Liver (tissue), 10 donors: ENCODE measurements at places on chromosomes 2 and 18.

DNA sequence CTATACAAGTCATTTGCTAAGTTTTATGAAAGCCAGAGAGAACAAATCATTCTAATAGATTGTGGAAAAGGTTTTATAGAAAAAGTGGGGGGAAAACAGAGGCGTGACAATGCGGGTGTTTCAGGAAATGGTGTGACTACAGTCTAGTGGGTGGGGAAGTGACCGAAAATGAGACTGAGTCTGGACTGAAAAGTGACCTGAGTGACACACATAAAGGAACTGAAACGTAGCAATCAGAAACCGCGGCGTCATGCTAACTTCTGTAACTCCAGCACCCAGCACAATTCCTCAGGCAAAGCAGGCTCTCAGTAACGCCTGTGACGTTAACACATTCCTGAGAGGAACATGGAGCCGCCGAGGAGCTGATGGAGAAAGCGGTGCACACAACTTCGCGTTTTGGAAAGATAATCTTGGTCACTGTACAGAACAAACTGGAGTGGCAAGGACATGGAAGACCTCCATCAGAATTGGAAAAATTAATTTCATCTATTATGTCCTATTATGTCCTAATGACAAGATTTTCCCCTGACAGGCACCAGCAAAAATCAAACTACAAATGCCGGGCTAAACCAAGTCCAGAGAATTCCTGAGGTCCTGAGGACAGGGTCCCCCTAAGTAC is 1.4 kb upstream of the CD226 start:
- no peak for DNase-seq

DNA sequence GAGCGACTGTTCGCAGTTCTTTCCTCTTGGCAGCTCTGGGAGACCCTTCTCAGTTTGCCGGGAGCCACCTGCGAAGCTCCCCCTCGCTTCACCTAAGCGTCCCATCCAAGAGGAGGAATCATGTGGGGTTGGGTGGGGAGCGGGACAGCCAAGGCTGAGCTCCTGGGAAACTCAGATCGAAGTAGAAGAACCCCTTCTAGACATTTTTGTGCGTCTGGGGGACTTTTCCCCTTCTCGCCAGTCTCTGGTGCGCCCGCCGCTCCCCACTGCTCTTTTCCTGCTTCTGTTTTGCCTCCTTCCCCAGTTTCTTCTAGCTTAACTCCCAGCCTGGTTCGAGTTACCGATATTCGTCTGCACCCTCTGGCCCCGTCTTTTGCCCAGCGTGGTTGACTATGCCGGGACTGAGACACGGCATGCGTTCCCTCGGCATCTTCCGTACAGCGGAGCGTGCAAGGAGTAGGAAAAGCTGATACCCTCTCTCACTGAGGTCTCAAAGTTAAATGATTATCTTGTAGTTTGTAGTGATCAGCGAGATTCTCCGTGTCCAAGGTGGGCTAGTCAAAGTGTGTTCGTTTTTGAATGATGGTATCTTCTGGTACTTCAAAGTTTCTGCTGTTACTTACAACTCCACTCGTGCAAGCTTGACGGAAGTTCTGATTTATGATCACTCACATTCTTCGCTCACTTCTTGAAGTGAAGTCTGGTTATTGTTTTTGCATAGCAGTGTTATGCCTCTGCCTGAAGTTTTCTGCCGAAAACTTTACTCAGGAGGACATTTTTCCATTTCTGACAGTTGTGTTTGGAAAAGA is 664 bp downstream of the CAMKMT start:
- peak; percentile 50 for DNase-seq

- DNase-seq: no peak
Measured at GRCh38 chr2:177332026-177332991, 60.3 kb upstream of the AGPS start.

GRCh38 chr2:97931118-97931857 is 64.5 kb downstream of the TMEM131 start:
- DNase-seq: no peak

DNA sequence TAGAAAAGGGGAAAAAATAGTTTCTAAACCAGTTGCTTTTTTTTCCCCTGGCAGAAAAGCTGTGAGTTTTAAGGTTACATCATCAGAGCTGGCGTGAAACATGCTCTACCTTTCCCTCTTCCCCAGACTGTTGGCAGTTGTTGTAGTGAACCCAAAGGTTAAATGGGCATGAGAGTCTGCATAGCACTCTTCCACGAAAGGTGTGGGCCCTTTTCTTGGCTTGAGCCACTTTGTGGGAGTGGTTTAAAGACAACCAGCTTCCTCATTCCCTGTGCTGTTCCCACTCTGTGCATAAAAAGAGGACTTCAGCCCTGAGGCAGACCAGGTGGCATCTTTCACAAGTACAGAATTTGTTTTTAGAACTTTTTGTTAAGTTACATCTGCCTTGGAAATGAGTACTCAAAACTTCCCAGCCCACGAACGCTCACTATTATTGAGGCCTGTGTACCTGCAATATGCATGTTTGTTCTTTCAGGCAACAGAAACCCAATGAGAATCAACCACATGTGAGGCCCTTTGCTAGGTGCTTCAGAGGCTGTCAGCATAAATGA is 243.8 kb downstream of the BABAM2 start:
- DNase-seq: no peak

- DNase-seq: no peak
Measured at GRCh38 chr2:200795028-200795440, 16.7 kb upstream of the BZW1 start.

DNA sequence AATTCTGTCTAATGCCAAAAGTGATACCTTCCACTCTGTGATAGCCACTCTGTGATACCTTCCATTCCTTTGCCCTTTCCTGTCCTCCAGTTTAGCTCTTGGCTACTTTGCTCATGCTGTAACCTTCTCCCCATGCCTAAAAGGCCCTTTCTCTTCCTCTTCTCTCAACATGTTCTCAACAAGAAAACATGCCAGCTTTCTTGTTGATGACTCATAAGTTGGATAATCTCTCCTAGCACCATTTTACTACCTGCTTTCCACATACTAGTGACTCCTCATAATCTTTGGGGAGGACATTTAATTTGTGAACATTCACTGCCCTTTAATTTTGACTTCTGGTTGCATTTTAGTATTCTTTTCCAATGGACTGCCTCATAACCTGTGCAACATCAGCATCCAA is 55.9 kb upstream of the NT5C1B start:
- no peak for DNase-seq

GRCh38 chr2:215500466-215500865 is 64.6 kb upstream of the FN1 start:
- DNase-seq: no peak

- no peak for DNase-seq
Measured at GRCh38 chr18:61845197-61845596, 47.6 kb downstream of the RNF152 start.

DNA sequence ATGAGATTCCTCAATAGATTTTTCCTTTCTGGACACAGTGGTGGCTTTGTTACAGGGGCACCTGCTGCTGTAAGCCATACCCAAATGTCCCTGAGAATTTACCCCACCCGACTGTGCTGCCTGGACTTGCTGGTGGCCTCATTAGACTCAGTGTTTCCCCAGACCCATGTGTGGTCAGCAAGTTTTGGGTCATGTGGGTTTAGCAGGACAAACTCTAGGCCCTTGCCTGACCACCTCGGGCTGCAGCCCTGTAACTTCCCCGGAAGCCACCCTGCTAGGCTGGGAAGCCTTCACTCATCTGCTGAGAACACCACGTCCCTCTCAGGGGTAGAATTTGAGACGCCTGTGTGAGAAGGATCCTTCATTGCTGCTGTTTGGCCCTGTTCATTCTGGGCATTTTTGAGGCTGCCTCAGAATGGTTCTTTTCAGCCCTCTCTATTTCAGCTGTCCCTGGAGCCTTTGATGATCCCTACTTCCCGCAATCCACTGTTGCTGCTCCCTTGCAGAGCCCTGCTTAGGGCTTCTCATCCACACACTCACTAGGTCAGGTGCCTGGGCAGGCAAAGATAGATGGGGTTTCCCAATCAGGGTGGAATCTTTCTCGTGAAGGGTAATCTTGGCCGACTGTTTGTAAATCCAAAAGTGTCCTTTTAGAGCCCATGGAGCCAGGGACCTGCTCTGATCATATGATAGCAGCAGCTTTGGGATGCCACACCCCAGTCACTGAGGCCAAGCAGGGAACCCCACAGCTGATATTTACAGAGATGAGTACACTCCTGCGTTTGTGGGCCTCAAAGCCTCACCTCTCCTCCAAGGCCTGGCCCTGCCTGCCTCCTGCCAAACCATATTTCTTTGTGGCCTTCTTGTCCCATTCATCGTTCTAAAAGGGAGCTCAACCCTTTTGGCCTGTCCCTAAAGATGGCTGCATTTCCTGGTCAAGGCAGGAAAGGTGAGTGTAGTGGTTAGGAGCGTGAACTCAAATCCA is 6.7 kb downstream of the EHD3 start:
- peak; percentile 32 for DNase-seq

DNA sequence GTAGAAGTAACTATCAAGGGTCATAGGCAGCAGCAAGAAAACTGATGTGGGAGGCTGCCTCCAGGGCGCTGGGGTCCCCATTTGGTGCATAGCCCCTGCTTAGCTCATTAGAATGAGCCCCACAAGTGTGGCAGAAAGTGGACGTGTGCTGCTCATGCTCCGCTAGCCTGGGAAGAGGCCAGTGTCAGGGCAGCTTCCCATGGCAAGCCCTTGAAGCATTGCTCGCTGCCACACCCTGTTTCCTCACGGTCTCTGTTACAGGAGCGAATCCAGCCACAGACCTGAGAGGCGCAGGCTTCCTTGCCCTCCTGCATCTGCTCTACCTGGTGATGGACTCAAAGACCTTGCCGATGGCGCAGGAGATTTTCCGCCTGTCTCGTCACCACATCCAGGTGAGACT is 22.5 kb downstream of the ELMOD3 start:
- DNase-seq: no peak

DNA sequence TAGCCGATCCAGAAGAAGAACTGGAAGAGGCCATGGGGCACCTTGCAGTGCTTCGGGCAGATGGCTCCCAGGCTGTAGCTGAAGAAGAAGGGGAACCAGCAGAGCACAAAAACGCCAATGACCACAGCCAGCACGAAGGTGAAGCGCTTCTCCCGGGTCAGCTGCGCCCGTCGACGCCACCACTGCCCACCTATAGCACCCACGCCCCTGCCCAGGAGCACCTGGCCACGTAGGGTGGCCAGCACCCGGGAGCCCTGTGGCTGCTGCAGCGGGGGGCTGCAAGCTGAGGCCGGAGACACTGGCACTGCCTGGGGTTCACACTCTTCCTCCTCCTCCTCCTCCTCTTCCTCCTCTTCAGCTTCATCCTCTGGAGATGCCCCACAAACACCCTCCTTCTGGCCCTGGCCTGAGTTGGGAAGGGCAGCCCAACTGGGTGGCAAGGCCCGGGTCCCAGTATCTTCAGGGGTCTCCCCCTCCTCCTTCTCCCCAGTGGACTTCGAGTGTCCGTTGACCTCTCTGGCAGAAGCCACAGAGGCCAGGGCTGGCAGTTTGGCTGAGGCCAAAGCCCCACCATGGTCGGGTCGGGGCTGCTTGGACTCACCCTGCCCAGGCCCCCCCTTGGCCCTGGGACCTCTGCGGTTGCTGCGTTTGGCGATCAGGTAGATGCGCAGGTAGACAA is 1.3 kb downstream of the ADRA2B start:
- DNase-seq: no peak
